Bronchial smooth muscle cell (primary cell): ENCODE measurements at places on chromosomes 3 and 15. TPM values are rescaled to one million over a fixed set of nuclear protein-coding genes. Genes with fewer than 3 reads are reported as not detected.

The TGM4 gene
- under 0.01 TPM in 1 of 2 replicates, not detected in the other for total RNA-seq

The TRMT10C gene
- total RNA-seq = 10.0 and 21.6 TPM in 2 replicates

The ACOX2 gene
- total RNA-seq = 28.2 and 30.4 TPM in 2 replicates

The TAGLN3 gene
- total RNA-seq = 0.69 and 4.4 TPM in 2 replicates

The FSIP1 gene
- total RNA-seq = 1.5 and 2.5 TPM in 2 replicates

The CIP2A gene
- total RNA-seq = 4.3 and 4.9 TPM in 2 replicates

The TMEM45A gene
- 13.7 and 25.4 TPM in 2 replicates for total RNA-seq

The NEO1 gene
- total RNA-seq = 11.2 and 15.6 TPM in 2 replicates

The SNX22 gene
- 0.26 and 0.32 TPM in 2 replicates for total RNA-seq

The WNT7A gene
- total RNA-seq = not detected in 2 replicates

The GOLGA8G gene
- not detected in 2 replicates for total RNA-seq

The FOXP1 gene
- 63.0 and 92.2 TPM in 2 replicates for total RNA-seq

The OIP5 gene
- total RNA-seq = 0.17 and 1.3 TPM in 2 replicates

The SLC22A14 gene
- total RNA-seq = under 0.01 and 0.17 TPM in 2 replicates

The ISG20 gene
- total RNA-seq = 3.1 and 4.9 TPM in 2 replicates

The CLDN11 gene
- total RNA-seq = 94.1 and 632 TPM in 2 replicates

The CX3CR1 gene
- not detected in 2 replicates for total RNA-seq

The RLBP1 gene
- not detected in 2 replicates for total RNA-seq

The TLR9 gene
- under 0.01 and 0.09 TPM in 2 replicates for total RNA-seq

The SAXO2 gene
- 0.17 and 0.32 TPM in 2 replicates for total RNA-seq

The FAM219B gene
- total RNA-seq = 25.5 and 30.3 TPM in 2 replicates

The SLC15A2 gene
- under 0.01 and 0.43 TPM in 2 replicates for total RNA-seq

The ERC2 gene
- total RNA-seq = 0.16 TPM in 1 of 2 replicates, not detected in the other

The AMIGO3 gene
- under 0.01 and 0.34 TPM in 2 replicates for total RNA-seq

The C3orf20 gene
- not detected in 2 replicates for total RNA-seq

The ACP3 gene
- 0.26 and 1.4 TPM in 2 replicates for total RNA-seq

The CKMT1A gene
- 0.16 and 0.26 TPM in 2 replicates for total RNA-seq

The CDHR4 gene
- total RNA-seq = 0.16 and 0.43 TPM in 2 replicates

The MRPS25 gene
- 13.1 and 15.6 TPM in 2 replicates for total RNA-seq

The A4GNT gene
- not detected in 2 replicates for total RNA-seq

The SLC2A2 gene
- total RNA-seq = not detected in 2 replicates

The CYP1A2 gene
- not detected in 2 replicates for total RNA-seq

The GPD1L gene
- 10.5 and 13.9 TPM in 2 replicates for total RNA-seq

The LINGO1 gene
- total RNA-seq = not detected in 2 replicates

The FBXO40 gene
- total RNA-seq = not detected in 2 replicates

The SEMA6D gene
- total RNA-seq = 4.9 and 9.5 TPM in 2 replicates

The PIERCE2 gene
- total RNA-seq = 0.60 and 0.95 TPM in 2 replicates

The SRGAP3 gene
- total RNA-seq = 6.0 and 9.8 TPM in 2 replicates

The MB21D2 gene
- 3.5 and 5.1 TPM in 2 replicates for total RNA-seq

The UROC1 gene
- not detected in 2 replicates for total RNA-seq

The LIPH gene
- under 0.01 TPM in 1 of 2 replicates, not detected in the other for total RNA-seq

The TF gene
- 0.32 and 1.6 TPM in 2 replicates for total RNA-seq
